Activated T-cell treated with anti-CD3 and anti-CD28 coated beads, Interleukin-2, amount 50 U/mL, for 72 hours (primary cell): ENCODE measurements at places on chromosomes 4 and X. TPM values are rescaled to one million over a fixed set of nuclear protein-coding genes. Genes with fewer than 3 reads are reported as not detected.
A peak's percentile ranks its signal among the peaks of the same experiment; 100 is the strongest.

- H3K36me3 ChIP-seq: no peaks in the 10 kb centered on the region
- H3K4me1 ChIP-seq: no peaks in the 10 kb centered on the region
- no peak overlapping the region for H3K4me3 ChIP-seq
- H3K27ac ChIP-seq: no peak overlapping the region
- H3K27me3 ChIP-seq: peaks cover 14% of the 10 kb centered on the region
Observed at GRCh38 chrX:40402831-40403533, 177.8 kb upstream of the ATP6AP2 start.

- peak overlapping the region; percentile 94 for H3K4me3 ChIP-seq
- peaks cover 16% of the 10 kb centered on the region for H3K27me3 ChIP-seq
- H3K36me3 ChIP-seq: peaks cover 26% of the 10 kb centered on the region
Observed at GRCh38 chr4:103197765-103198110, 405 bp downstream of the CENPE start.

DNA sequence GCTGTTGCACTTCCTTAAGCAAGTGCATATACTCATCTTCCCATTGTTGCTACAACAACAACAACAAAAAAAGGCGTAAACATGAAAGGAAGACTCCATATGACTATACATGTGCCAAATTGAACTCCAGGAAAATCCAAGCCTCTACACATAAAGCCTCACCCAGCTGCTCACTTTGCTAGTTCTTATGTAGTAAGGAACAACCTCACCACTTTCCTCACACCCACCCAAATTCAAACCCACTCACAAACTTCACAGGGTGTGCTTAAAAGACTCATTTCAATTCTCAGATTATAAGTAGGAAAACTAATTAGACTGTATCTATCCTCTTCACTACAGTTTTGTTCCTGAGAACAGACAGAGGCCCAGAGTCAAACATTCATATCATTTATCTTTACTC is 671.1 kb upstream of the INTU start:
- no peaks in the 10 kb centered on the region for H3K4me1 ChIP-seq
- H3K27me3 ChIP-seq: no peaks in the 10 kb centered on the region
- no peak overlapping the region for H3K4me3 ChIP-seq
- H3K27ac ChIP-seq: no peak overlapping the region

GRCh38 chrX:44507292-44507691 is 35.4 kb downstream of the FUNDC1 start:
- H3K4me3 ChIP-seq: no peak overlapping the region
- peaks cover 13% of the 10 kb centered on the region for H3K4me1 ChIP-seq
- H3K36me3 ChIP-seq: no peaks in the 10 kb centered on the region
- H3K27me3 ChIP-seq: peaks cover 20% of the 10 kb centered on the region
- no peak overlapping the region for H3K27ac ChIP-seq
- peak; percentile 7 for DNase-seq

The CXCL1 gene
- total RNA-seq: not detected
